Retinal pigment epithelial cell (primary cell): ENCODE measurements at places on chromosomes 16 and 17.
A peak's percentile ranks its signal among the peaks of the same experiment; 100 is the strongest.

- DNase-seq, result no peak
Observed at GRCh38 chr17:68780596-68780995, 174.6 kb downstream of the ABCA8 start.

DNA sequence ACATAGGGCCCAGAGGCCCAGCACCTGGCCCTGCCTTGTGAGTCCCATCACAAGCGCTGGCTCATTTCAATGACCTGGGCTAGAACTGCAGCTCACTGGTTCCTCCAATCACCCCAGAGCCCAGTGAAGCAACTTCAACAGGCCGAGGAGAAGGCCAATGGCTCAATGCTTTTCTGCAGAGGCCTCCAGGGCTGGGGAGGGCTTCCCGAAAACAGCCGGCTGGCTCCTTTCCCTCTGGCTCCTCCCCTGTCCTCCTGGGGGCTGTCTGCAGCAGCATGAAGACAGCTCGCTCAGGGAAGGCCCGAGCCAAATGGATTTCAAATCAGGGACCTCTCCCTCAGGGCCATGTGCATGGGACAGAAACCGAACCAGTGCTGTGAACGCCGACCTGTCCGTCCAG, 121.6 kb downstream of the ZNF423 start:
- DNase-seq, result no peak

- no peak for DNase-seq
Observed at GRCh38 chr17:6623941-6624340, 16.6 kb downstream of the KIAA0753 start.

DNA sequence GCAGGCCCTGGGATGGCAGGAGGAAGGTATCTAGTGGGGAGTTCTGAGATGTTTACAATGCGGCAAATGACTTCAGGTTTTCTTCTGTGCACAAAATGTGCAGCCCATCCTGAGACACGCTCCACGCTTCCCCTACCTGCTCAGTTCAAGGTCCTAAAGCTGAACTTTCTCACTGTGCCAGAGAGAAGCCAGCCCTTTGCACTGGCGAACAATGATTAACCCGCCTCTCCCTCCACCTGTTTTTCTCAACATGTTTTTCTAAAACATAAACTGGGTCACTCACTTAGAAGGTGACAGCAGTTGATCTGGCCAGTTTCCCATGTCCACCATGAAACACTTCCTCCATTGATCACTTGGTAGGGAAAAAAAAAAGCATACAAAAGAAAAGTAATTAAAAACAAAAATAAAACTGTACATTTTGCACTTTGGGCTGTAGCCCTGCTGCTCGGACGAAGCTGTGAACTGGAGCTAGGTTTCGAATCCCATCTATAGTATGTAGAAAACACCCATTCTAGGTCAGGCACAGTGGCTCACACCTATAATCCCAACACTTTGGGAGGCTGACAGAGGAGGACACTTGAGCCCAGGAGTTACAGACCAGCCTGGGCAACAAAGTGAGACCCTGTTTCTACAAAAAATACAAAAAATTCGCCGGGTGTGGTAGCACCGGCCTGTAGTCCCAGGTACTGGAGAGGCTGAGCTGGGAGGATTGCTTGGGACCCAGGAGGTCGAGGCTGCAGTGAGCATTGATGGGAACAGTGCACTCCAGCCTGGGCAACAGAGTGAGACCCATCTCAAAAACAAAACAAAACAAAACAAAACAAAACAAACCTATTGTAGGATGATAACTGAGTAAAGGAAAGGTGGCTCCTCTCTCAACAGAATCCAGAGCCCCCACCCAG, 6.1 kb upstream of the G6PC1 start:
- no peak for DNase-seq

DNA sequence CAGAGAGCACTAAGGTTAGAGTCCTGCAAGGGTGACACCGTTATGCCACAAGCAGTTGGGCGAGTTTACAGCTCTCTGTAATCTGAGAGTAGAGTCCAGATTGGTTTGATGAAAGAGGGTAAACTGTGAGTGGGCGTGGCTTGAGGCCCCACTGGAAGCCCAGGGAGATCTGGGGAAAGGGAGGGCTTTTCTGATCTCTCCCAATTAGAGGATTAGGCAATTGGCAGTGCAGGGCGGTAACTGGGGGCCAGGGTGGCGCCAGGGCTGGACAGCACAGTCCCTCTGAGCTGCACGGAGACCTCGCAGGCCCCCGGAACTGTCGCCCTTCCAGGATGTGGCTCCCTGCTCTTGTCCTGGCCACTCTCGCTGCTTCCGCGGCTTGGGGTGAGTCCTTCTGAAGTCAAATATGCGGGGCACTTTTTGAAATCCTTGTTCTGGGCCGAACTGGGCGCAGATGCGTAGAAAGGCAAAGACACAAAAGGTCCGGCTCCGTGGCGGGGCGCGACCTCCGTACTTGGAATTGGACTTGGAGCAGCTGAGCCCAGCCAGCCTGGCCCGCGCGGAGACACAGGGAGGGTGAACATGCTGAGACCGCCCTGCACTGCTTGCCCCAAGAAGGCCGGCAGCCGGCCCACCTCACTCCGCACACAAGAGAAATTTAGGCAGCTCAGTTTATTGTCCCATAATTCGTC, 72.4 kb downstream of the CES1 start:
- no peak for DNase-seq

- DNase-seq, result peak; percentile 15
Observed at GRCh38 chr17:28725660-28726225, 290 bp downstream of the TLCD1 start.

- no peak for DNase-seq
Observed at GRCh38 chr16:31869511-31870201, 4.0 kb upstream of the ZNF267 start.

DNA sequence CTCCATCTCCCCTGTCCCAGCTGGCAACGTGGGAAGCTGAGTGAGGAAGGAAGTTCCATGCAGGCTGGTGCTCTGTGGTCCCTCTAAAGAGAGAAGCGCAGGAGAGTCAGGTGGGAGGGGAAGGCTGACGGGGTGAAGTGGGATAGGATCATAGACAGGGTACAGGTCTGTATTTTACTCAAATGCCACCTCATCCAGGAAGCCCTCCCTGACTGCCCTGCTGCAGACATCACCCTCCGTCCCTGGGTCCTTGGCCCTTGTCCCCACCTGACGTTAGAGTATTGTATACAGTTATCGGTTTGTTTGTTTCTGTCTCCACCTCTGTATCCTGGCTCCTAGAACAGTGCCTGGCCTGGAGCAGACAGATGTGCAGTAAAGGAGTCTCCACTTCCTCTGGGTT, 11.7 kb downstream of the CANT1 start:
- no peak for DNase-seq

DNA sequence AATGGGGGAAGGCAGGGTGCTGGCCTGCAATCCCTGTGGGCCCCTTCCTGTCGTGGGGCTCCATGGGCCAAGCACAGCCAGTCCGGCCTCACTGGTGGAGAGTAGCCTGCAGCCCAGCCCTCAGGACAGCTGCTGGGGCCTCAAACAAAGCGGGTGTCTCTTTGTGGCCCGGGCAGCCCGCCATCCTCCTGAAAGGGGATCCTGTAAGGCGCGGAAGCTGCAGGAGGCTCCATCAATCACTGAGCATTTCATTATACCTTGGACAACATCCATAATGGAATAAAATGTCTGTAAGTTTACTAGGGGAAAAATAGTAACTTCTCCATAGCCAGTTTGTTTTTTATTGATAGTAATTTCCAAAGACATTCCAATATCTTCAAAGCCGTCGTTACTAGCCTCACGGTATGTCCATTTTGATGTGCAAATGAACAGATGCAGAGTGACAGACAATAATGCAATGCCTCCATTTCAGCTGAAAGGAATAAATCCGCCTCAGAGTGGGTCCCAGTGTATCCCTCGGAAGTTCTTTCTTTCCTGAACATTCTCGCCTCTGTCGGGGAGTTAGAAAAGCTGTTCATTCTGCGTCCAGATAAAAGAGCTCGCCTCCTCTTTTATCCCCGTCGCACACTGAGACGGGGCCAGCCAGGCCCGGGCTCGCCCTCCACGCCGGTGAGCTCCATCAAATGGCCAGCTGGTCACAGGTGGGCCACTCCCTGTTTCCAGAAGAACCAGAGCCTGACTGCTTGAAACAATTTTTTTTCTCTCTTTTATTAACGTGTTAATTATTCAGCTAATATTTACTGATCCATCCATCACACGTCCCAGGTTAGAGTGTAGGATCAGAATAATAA, 14.4 kb downstream of the WSCD1 start:
- DNase-seq, result no peak

GRCh38 chr17:27631411-27631760, 398 bp downstream of the LGALS9 start:
- DNase-seq, result no peak

DNA sequence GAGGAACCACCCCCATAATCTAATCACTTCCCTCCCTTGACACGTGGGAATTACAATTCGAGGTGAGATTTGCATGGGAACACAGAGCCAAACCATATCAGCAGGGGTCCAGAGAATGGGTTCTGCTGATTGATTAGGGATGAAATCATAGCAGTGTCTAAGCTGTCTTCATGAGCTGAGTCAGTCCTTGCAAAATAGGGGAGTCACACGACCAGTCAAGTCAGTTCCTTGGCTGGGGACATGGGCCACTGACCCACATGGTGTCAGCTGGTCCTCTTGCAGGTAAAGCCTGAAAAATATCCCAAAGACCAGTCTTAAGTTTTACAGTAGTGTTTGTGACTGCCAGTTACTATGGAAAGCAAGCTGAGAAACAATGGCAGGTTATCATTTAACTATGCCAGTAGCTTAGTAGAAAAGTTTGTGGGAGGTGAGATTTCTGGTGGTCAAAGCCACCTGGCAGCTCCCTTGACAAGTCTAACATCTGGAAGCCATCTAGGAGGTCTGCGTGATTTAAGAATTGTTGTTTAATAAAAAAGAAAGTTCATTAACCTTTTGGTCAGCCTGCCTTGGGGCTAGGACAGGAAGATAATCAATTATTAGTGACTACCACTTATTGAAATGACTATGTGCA, 15.7 kb upstream of the ATF7IP2 start:
- DNase-seq, result no peak

DNA sequence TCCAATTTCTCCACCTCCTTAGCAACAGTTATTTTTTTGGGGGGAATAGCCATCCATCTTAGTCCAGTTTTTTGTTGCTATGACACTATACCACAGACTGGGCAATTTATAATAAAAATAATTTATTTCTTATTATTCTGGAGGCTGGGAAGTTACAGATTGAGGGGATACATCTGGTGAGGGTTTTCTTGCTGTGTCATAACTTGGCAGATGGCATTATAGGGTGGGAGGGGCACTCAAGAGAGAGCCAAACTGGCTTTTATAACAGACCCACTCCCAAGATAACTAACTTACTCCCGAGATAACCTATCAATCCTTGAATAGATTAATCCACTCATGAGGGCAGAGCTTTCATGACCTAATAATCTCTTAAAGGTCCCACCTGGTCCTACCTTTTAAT, 84.2 kb downstream of the ABCA8 start:
- DNase-seq, result no peak

DNA sequence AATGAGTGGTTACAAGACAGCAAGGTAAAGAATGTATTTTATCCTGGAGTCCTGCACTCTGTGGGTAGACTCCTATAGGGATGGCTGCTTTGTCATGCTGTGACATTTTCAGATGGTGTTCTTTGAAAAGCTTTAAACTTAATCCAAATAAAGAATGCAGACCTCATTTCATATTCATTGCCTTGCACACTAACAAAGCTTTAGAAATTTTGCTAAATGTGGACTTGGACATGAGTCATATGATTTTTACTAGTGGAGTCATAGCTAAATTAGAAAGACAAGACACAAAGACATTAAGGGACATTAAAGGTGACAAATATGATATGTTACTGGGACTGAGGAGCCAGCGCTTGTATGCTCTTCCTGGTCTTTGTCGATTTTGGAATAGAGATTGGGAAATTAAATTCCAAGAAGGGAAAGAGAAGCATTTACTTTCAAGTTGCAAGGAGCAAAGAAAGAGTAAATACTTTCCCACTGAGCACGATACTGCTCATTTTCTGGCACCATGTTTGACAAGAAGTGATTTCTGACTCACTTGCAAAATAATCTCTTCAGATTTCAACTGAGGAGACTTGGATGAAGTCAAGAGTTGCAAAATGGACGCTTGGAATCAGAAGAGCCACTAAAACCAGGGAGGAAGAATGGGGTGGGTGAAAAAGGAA, 152.9 kb upstream of the MYOCD start:
- no peak for DNase-seq

- no peak for DNase-seq
Observed at GRCh38 chr17:81552244-81553017, at the start of gene FAAP100. Gene FAAP100 (minus strand): TSS chr17:81552353. CDS start chr17:81552330, 23 bp downstream.

DNA sequence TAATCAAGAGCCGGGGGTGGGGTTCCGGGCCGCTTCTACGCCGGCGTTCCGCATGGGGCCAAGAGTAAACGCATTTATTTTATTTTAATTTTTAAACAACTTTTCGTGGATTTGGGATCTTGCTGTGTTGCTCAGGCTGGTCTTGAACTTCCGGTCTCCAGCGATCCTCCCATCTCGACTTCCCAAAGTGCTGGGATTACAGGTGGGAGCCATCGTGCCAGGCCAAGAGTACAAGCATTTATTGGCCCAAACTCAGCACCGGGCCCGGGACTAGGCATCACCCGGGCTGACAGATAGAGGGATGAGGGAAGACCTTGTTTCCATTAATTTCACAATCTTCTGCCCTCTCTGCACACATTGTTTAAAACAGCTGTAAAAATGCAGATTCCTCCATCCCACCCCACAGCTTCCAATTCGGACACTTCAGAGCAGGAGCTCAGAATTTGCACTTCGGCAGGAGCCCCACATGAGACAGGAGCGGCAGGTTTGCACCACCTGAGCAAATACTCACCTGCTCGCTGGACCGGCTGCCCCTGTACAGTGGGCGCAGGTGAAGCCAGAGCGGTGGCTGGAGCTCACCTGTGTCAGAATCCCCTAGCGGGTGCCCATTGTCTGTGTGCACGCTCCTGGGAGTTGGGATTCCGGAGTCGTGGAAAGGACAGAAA, 663 bp upstream of the GINS2 start:
- no peak for DNase-seq

GRCh38 chr17:44061446-44061845, 5.0 kb downstream of the LSM12 start:
- DNase-seq, result no peak

DNA sequence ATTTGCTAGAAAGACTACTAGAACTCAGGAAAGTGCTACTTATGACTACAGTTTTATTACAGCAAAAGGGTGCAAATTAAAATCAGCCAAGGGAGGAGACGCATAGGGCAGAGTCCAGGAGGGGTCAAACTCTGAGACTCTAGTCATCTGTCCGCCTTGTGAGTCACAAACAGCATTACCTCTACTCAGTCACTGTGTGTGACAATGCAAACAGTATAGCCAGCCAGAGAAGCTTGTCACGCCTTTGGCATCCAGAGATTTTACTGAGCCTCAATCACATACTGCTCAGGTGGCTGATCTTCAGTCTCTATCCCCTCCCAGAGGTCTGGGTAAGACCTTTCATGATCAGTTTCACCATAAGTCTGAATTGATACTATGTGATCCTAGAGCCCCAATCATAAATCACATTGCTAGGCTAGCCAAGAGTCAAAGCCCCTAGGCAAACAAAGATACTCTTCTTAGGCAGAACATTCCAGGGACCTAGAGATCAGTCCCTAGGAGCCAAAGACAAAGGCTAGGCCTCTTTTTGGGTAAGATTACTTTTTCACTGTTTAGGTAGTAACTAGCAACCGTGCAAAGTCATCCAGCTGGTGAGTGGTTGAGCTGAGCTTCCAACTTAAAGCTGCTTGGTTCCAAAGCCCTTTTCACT, 48.8 kb upstream of the CLEC19A start:
- DNase-seq, result no peak
